ENCODE measurements at places on chromosomes 4 and X.

GRCh38 chr4:15965325-15965724, 2.4 kb upstream of the FGFBP2 start:
- DNase-seq = no peak

DNA sequence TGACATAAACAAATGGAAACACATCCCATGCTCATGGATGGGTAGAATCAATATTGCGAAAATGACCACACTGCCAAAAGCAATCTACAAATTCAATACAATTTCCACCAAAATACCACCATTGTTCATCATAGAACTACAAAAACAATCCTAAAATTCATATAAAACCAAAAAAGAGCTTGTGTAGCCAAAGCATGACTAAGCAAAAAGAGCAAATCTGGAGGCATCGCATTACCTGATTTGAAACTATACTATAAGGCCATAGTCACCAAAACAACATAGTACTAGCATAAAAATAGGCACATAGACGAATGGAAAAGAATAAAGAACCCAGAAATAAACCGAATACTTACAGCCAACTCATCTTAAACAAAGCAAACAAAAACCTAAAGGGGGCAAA, 342.8 kb upstream of the AGA start:
- DNase-seq = no peak

DNA sequence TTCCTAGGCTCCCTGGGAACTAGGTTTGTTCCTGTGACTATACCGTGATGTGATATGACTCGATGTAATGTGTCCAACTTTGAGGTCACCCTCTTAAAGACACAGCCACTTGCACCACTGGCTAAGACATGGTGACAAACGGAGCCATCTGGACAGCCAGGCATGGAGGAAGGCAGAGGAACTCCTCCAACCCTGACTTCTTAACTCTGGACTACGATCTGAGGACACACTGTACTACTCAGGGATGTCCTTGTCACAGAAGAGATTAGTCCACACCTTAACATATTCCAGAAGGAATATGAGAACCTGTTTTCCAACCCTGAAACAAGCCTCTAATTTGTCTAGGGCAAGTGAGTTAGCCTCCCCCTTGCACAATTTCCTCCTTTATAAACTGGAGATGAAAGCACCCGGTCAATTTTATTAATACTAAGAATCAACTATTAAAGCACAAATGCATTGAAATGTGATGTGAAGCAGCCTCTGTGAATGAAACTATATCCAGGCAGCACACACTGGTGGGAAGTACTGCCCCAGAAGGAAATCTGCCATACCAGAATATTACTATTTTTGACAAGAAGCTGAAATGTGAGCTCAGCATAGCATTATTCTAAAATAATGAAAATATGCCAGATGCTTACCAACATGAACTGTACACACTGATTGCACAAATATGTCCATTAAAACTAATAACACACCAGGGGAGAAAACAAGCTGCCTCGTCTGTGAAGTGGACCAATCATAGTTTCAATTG, 47.3 kb downstream of the TSPAN5 start:
- no peak for DNase-seq

DNA sequence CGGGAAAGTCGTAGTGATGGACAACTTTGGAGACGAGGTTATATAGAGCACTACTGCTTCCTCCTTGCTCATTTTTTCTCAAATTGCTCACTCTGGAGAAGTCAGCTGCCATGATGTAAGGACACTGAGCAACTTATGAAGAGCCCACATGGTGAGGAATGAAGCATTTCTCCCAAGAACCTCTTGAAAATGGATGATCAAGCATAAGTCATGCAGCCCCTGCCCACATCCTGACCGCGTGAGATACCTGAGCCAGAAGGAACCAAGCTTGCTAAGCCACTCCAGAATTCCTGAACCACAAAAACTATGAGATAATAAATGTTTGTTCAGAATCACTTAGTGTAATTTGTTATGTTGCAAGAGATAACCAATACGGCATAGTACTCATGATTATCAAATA, 42.8 kb downstream of the PDE5A start:
- DNase-seq = no peak

GRCh38 chr4:1047106-1047975, 35.9 kb downstream of the FGFRL1 start:
- no peak for DNase-seq

DNA sequence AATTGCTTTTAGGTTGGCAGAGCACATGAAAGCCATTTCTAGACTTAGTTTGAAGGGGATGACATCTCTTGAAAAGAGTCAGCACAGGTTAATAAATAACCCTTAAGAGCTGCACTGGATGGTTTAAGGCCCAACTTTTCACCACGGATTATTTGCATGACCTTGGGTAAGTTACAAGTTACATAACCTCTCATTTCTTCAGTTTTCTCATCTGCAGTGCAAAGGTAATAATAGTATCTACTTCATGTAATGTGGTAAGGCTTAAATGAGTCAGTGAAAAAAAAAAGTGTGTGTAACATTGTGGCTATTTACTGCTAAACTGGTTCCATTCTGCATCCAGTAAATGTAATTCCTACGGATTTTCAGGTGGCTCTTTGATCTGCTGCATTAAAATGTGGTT, 715.8 kb downstream of the CCSER1 start:
- DNase-seq = no peak

- no peak for DNase-seq
These were observed 1469.0 kb downstream of the TECRL start for GRCh38 chr4:62940229-62940628.

DNA sequence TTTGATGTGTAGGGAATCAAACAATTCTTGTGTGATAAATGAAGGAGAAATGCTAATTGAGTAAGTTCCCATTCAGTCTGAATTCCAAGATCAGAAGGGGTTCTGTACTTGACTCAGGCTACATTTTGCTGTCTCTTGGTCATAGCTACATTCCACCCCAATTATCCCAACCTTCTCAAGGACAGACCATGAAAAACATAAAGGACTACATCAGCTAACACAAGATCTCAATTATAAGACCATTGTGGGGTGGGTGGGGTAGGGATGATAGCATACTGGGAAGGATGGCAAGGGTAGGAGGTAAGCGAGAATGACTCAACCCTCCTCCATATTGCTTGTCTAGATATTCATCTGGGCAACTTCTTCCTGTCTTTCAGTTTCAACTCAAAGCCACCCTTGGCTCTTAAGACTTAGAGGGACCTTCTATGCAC, 87.4 kb upstream of the ETNPPL start:
- DNase-seq = no peak

GRCh38 chr4:32196950-32197688, 1477.0 kb downstream of the PCDH7 start:
- DNase-seq = no peak

Measured in effector CD8-positive, alpha-beta T cell (primary cell).